Left ventricle myocardium inferior (tissue), 1 donor: ENCODE measurements at places on chromosomes 16 and 17.

- DNase-seq, result no peak
Observed at GRCh38 chr17:35428229-35428628, 4.1 kb downstream of the SLFN12 start.

DNA sequence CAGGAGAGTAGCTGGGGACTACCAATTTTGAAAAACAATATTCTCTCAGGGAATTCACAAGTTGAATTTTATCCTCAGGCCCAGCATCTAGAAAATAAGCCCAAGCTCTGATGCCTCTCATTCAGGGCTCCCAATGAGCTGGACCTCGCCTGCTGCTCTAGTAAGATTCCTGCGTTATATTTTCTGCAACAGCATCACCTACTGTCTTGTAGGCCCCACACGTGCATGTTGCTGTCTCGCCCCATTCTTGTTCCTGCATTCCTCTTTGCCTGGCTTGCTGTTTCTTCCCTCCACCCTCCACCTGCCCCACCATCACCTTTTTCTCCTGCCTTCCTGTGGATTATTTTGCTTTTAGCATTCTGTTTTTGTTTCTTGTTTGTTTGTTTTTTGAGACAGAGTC, 8.3 kb upstream of the ST6GALNAC2 start:
- DNase-seq, result no peak

GRCh38 chr17:48721009-48721402, 1.3 kb downstream of the PRAC1 start:
- DNase-seq, result no peak

DNA sequence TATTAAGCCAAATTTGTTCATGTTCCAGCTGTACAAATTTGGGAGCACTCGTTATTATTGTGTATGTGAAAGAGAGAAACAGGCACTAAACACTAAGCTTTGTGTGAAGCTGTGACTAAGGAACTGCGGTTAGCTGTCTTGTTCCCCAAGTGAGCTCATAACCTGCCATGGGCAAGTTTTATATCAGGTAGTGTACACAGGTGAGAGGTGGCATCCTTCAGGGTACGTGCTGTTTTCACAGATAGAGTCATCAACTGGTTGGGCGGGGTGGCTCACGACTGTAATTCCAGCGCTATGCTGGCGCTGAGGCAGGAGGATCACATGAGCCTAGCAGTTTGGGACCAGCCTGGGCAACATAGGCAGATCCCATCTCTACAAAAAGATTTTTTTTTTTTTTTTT, 2.8 kb downstream of the DNAJA3 start:
- no peak for DNase-seq

DNA sequence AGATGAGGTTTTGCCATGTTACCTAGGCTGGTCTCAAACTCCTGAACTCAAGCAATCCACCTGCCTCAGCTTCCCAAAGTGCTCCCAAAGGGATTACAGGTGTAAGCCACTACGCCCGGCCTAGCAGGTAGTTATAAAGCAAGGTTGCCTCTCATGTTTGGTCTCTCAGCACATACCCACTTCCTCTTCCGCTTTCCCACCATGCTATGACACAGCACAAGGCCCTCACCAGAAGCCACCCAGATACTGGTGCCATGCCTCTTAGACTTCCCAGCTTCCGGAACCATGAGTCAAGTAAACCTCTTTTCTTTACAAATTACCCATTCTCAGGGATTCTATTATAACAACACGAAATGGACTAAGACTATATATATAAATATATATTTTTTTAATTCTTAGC, 143.6 kb downstream of the COPRS start:
- no peak for DNase-seq

DNA sequence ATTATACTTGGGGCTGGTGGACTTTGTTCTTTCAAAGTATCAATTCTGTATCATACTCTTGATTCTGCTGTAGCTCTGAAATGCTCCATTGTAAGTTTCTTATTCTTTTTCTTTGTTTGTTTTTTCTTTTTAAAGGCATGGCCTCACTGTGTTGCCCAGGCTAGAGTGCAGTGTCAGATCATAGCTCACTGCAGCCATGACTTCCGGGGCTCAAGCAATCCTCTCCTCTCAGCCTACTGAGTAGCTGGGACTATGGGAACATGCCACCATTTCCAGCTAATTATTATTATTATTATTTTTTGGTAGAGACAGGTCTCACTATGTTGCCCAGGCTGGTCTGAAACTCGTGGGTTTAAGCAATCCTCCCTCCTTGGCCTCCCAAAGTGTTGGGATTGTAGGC, 38.9 kb upstream of the METTL9 start:
- no peak for DNase-seq

DNA sequence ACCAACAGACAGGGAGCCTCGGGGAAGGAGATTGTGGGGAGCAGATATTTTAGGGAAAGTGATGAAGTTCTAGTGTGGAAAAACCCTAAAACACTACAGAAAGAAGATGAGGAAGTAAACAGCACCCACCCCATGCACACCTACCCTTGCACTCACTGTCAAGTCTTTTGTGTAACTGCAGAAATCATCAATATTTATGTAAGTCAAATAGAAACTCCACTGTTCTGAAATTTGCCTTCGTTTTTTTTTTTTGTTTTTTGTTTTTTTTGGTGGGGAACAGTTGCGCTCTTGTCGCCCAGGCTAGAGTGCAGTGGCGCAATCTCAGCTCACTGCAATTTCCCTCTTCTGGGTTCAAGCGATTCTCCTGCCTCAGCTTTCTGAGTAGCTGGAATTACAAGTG, 273.4 kb downstream of the CPPED1 start:
- no peak for DNase-seq

DNA sequence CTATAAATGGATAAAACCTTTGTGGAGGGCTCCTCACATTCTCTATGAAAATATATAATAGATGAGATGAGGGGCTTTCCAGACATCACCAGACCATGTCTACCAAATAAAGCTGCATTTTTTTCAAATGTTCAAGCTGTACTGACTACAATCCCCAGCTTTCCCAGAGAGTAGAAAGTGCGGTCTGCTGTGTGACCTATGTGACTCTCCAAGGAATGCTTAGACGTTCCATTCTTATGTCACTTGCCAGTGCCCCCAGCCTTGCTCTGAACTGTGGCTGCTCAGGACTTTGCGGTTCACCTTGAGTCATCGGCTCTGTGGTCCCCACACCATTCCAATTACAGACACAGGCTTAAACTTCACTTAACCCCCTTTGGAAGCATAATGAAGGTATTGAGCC, 47.8 kb upstream of the SCNN1B start:
- no peak for DNase-seq

DNA sequence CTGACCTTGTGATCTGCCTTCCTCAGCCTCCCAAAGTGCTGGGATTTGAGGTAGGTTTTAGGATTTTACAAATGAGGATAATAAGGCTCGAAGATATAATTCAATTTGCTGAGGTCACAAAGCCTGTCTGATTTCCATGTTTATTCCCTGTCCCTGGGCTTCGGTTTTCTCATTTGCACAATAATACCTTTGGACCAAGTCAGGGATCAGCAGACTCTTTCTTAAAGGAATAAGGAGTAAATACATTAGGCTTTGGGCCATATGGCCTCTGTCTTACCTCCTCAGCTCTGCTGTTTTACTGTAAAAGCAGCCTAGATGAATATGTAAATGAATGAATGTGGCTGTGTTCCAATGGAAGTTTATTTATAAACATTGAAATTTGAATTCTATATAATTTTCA, 442.8 kb downstream of the HS3ST4 start:
- no peak for DNase-seq

DNA sequence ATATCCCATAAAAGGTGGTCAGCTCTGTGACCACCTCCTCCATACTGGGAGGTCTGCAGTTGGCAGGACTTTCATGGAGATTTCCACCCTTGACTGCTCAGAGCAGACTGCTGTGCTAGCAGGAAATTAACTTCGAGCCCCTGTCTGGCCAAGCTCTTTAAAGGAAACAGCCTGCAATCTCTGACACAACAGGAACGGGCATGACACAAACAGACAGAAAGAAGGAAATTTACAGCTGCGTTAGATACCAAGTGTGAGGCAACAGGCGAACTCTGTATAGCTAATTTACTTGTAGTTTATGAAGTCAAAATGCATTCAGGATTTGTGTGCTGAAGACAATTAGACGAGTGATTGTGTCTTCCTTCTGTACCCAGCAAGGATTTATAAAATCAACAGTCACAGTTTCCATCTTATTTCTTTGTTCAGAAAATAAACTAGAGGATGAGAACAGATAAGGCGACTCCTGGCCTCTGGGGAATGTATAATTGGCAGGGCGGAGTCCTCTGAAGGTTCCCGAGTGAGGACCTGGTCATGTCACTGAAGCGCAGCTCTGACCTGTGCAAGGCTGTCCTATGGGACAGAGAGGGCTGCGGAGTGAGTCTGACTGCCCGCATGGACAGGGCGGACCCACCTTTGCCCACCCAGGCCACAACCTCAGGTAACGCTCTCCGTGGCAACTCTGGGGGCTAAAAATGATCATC, 16.1 kb downstream of the WIPI1 start:
- DNase-seq, result no peak

DNA sequence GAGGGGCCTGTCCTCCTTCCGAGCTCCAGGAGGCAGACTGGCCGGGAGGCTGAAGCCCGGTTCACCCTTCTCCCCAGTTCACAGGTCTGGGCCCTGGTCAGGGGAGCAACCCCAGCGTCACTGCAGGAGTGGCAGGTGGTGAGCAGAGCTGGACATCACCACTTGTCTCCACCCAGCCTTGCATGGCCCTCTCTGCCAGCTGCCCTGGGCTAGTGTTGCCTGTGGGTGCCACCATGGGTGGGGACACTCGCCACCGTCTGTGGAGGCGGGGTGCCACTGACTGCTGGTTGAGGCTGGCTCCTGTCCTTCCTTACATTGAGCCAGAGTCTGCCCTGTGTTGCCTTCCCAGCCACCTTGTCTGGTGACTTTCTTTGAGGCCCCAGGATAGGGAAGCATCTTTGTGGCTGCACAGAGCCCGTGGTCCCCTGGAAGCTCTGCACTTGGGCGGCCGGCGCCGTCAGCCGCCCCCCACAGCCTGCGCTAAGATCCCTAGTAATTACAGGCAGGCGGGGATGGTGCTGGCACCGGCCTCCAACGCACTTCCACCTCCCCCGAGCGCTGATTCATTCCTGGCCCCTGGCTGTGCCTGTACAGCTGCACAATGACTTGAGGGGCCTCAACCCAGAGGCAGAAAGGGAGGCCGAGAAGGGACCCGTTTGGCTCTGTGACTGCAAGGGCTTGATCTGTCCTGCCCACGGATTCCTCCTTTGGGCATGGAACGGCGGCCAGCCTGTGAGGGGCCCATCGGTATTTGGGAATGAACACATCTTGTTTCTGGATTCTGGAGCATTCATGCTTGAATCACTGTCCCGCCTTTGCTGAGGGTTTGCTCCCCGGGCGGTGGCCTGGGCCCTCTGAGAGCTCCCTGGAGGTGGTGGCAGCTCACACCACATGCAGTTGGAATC, 5.2 kb downstream of the BAIAP2 start:
- DNase-seq, result no peak

GRCh38 chr17:1491443-1492248, 840 bp downstream of the MYO1C start:
- peak; percentile 79 for DNase-seq

GRCh38 chr16:73053364-73054124, 5.6 kb upstream of the ZFHX3 start:
- DNase-seq, result no peak

DNA sequence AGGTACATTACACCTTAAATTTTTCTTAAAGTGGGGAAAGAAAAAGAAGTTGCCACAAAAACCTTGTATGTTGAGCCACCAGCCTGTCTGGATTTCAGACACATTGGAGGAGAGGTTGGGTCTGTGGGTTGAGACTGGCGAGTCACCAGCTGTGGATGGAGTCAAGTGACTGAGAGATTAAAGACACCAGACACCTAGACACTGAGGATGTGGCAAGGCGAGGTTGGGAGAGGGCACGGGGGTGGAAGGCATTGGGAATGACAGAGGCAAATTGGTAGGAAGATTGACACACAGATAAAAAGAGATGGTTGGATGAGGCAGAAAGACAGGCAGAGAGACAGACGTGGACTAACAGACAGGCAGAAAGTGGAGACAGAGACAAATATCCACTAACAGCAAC, 49.6 kb downstream of the KCNJ12 start:
- no peak for DNase-seq

GRCh38 chr17:14019186-14019956, 49.9 kb upstream of the COX10 start:
- DNase-seq, result no peak

GRCh38 chr16:66287926-66288325, 78.6 kb upstream of the CDH5 start:
- DNase-seq, result no peak

DNA sequence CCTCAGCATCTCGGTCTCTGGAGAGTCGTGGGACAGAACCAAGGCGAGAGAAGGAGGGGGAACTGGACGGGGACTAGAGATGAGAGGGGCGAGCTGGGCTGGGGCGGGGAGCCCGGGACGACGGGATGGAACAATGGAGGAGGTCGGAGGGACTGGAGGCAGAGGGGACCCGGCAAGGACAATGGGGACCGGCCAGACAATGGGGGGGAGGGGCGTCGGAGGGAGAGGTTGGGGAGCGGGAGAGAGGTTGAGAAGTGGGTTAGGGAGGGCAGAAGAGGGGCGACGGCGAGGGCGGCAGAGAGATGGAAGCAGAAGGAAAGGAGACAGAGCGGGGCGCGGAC, 719 bp downstream of the NGFR start:
- DNase-seq, result no peak

DNA sequence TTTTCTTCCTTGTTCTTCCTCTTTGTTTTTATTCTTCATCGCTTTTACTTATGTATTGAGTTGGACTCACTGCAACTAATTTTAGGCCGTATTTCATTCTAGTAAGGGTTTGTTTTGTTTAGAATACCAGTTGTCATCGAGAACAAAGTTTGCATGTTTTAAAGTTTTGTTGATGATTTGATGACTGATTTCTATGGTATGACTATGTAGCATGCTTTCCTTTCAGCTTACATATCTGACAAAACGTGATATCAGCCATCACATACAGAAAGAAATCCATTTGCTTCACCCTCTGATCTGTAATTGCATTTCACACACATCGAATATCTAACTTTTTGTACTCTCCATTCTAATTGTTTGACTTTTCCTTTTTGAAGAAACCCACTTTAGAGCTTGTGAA, 4.0 kb downstream of the PRKCA start:
- DNase-seq, result no peak

GRCh38 chr17:50238601-50239280, 35.5 kb upstream of the TMEM92 start:
- no peak for DNase-seq

DNA sequence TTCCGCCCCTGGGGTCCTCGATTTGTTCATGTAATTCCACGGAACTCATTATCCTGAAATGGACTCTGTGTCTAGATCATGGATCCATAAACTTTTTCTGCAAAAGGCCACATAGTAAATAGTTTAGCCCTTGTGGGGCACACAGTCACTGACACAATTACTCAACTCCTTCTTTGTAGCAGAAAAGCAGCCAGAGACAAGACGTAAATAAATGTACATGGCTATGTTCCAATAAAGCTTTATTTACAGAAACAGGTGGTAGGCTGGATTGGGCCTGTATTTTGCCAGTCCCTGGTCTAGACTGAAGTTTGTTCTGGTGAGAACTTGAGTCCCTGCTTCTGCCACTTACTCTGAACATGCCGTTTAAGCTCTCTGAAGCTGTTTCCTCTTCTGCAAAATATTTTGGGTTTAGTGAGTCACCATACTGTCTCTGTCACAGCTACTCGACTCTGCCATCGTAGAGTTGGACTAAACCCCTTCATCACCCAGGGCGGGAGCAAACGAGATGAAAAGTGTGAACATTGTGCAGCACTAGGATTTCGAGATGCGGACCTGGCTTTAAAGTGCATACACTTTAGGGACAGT, 61.9 kb upstream of the FOXF1 start:
- DNase-seq, result no peak

GRCh38 chr16:89620406-89620841, 7.0 kb downstream of the DPEP1 start:
- DNase-seq, result no peak

GRCh38 chr16:29811170-29811895, 660 bp upstream of the PRRT2 start:
- DNase-seq, result peak; percentile 97
